ENCODE measurements at places on chromosomes 5 and 9. TPM values are rescaled to one million over a fixed set of nuclear protein-coding genes. Genes with fewer than 3 reads are reported as not detected.

- no peak for DNase-seq
These were observed 66.7 kb upstream of the TBC1D9B start for GRCh38 chr5:179974246-179974945.

GRCh38 chr9:92467041-92467440, 15.3 kb downstream of the ASPN start:
- DNase-seq: no peak

Gene PCDHA12
- total RNA-seq: not detected

Gene SLC6A19
- not detected for total RNA-seq

GRCh38 chr9:124017929-124018729, 6.6 kb downstream of the LHX2 start:
- DNase-seq: no peak

DNA sequence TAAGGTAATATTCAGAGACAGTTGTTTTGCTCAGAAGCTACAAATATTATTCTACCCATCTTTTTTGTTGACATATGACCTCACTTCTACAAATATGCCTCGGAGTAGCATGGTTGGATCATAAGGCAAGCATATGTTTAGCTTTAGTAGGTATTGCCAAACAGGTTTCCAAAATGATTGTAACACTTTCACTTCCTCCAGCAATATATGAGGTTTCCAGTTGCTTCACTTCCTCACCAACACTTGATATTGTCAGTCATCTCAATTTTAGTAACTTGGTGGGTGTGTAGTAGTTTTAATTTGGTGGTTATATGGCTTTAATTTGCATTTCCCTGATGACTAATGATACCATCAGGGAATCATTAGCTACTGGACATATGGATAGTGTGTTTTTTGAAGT, 46.7 kb downstream of the TNFSF8 start:
- DNase-seq: no peak

Gene ASS1
- total RNA-seq: 84.8 TPM

DNA sequence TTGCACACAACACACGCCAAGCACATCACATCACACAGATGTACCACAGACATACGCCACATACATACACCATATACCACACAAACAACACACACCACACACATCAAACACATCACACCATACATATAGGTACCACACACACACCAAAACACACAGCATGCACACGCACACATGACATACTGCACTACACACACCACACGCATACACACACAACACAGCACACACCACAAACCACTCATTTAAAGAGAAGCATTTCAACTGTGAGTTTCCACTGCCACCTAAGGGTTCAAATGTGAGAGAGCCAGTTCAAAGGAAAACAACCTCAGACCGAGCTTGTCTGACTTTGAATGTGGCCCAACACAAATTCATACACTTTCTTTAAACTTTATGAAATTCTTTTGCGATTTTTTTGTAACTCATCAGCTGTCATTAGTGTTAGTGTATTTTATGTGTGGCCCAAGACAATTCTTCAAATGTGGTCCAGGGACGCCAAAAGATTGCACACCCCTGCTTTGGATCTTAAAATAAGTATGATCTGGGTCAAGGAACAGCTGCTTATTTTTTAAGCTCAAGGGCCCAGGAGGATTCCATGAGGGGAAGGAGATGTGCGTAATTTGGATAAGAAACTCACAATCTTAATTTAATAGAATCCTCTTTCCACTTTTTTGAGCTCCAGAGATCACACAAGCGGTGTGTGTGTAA, 494.6 kb downstream of the GADD45G start:
- DNase-seq: no peak

Data from Right ventricle myocardium inferior (tissue), 1 donor.